ENCODE measurements at places on chromosomes 4 and X.

GRCh38 chr4:184384056-184384809 is 90.1 kb downstream of the IRF2 start:
- DNase-seq = peak; percentile 77

DNA sequence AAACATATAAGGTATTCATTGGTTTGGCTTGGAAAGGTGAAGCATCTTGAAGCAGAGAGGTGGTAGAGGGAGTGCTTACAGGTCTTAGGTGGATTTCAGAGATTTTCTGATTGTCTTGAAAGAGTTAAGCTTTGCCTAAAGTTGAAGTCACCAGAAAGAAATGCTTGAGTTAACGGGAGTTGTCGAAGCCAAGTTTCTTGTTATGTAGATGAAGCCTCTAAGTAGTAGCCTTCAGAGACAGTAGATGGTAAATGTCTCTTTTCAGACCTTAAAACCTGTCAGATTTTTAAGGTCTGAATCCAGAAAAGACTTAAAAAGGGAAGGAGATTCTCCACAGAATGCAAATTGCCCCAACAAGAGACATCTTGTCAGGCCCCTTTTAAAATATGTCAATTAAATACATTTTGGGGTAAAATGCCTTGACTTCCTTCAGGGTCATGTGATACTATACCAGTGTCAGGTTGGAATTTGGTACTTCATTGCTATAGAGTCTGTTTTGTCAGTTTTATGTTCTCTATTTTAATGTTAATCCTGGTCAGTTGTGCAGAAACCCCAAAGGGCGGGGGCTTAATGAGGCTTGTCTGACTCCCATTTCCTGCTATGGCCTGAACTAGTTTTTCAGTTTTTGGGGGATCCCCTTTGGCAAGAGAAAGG is 81.0 kb downstream of the PCDH18 start:
- DNase-seq = no peak

- DNase-seq = no peak
These were observed 122.9 kb upstream of the RASGEF1B start for GRCh38 chr4:81594490-81595159.

DNA sequence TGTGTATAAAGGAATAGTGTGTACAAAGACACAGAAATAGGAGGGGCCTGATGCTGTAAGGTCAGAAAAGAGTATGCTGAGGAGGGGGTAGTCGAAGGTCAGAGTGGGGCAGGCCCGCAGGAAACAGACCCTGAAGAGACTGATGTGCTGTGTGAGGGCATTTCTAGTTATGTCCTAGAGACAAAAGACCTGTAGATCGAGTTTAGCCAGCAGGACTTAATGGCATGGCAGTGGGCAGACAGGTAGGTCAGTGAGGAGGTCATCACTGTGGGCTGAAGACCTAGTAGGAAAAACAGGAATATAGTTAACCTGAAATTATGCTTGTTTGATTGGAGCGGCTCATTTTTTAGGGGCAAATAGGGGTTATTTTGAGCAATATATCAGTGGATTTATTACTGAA is 57.1 kb downstream of the KIAA0232 start:
- no peak for DNase-seq

GRCh38 chr4:82090717-82091116 is 283.1 kb downstream of the HNRNPD start:
- no peak for DNase-seq

DNA sequence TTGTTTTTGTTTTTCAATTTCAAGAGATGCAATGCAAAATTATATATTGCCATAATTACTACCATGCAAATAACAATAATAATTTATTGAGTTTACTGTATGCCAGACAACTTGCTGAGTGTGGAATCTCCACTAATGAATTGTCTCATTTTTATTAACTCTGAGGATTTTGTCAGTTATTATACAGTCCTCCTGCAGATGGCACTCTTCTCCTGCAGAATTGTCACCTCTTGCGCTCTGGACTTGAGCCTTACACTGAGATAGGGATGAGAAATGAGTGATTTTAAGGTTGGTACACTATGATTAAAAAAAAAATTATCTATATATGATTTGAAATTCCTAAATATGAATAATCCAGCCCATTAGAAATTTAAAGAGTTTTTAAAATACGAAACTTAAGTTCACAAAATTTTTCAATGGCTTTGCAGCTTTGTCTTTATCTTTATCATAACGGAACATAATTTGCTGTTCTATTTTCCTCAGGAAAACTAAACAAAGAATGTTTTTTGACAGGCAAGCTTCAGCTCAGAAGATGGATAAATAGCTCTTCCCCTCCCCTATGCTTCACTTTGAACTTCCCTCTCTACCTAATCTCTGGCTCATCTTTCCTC is 12.7 kb upstream of the PAQR3 start:
- peak; percentile 52 for DNase-seq

- peak; percentile 55 for DNase-seq
These were observed 167.5 kb upstream of the FRMPD4 start for GRCh38 chrX:11970578-11971359.

GRCh38 chr4:75028196-75028854 is 95.4 kb downstream of the PARM1 start:
- DNase-seq = no peak

GRCh38 chr4:13218326-13218958 is 265.7 kb downstream of the RAB28 start:
- DNase-seq = no peak

DNA sequence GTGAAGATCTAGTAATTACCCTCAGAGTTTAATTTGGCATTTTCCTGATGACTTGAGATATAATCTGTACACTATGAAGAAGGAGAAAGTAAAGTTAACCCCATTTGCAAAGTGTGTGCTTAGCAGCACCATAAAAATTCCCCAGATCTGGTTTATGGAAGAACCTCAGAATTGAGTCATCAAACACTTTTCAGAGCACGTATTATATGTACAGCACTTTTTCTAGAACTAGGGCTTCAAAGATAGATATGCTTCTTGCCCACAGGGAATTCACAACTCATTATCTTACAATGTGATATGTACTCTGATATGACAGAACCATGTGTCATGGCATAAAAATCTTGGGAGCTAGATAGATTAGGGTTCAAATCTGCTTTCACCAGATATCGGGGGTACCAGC is 150.9 kb downstream of the SLC10A7 start:
- DNase-seq = peak; percentile 79

GRCh38 chr4:5366421-5366820 is 315.1 kb downstream of the STK32B start:
- DNase-seq = peak; percentile 81

GRCh38 chrX:104987063-104987462 is 233.4 kb downstream of the TEX13A start:
- DNase-seq = no peak

DNA sequence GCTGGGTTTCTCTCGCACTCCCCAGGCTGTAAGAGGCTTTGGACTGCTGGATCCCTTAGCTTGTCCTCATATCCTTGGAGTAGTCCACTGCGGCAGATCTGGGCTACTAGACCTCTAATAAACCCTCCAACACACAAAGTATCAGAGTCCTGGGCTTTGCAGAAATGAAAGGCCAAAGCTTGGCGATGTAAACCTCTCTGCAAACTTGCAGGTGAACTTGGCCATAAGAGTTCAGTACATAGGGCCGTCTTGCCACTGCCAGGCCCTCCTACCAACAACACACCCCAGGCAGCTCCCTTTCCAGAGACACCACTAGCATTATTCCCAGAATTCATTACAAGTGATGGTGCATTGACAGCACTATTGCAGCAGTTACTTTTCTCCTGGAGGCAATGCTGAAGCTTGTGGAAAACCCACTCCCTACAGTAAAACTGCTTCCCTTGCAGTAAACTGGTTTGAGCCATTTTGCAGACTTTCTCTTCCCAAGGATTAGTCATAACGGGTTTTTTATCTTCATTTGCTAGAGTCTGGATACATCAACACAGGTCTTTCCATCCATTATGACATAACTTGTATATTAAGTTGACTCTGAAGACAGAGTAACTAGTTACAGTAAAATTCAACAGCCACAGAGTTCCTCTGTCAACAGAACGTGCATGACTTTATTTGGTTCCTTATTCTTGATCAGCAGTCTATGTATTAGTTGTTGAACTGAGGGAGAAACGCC is 2.4 kb downstream of the ANKRD50 start:
- DNase-seq = peak; percentile 45

GRCh38 chrX:7828594-7828993 is 14.4 kb upstream of the VCX start:
- peak; percentile 0 for DNase-seq

GRCh38 chrX:129462707-129463106 is 60.6 kb downstream of the SMARCA1 start:
- DNase-seq = peak; percentile 5

DNA sequence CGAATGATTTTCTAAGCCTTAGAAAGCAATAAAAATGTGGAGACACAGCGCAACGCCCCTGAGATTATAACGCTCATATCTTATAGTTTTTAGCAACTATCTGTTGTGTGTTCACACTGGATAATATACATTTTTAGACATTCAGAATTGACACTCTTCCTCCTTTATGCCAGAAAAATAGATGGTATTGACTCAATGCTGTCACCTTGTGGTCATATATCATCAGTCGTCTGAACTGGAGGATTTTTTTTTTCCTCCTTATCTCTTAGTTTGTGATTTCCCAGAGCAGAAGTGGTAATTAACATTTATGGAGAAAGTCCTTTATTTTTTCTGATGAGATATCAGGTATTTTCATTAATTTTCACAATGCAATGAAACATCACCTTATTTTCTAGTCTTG is 759.6 kb downstream of the RAB28 start:
- DNase-seq = peak; percentile 12

GRCh38 chr4:76744241-76744921 is 153.6 kb downstream of the SOWAHB start:
- DNase-seq = peak; percentile 60

- DNase-seq = no peak
These were observed 28.1 kb downstream of the DDIT4L start for GRCh38 chr4:100162027-100162685.
